ENCODE measurements at places on chromosomes 7 and 10.
A peak's percentile ranks its signal among the peaks of the same experiment; 100 is the strongest.

DNA sequence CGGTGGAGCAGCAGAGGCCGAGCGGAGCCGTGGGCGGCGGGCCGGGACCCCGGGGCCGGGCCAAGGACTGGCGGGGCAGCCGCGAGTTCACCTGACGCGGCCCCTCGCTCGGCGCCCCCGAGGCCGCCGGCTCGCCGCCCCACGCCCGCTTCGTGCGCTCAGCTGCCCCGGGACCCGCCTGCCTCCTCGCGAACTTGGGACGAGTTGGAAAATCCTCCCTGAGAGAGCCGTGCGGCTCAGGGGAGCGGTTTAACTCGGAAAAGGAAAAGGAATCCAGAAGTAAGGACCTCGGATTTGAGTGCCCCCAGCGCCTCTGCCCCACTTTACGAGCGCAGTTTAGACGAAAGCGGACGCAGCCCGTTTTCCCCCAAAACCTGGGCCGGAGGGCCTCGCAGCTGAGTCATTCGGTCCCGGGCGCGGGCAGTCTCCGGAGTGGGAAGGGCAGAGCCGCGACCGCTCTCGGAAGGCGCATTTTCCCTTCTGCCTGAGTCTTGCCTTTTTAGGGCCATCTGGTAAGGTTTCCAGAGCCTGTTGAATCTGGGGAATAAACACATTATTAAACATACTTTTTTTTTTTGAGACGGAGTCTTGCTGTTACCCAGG, 744 bp downstream of the CREM start:
- no peak for DNase-seq

- DNase-seq: no peak
Observed at GRCh38 chr10:84693006-84693405, 364.6 kb downstream of the CCSER2 start.

- peak; percentile 99 for DNase-seq
Observed at GRCh38 chr7:10939911-10940703, 33.6 kb upstream of the PHF14 start.

DNA sequence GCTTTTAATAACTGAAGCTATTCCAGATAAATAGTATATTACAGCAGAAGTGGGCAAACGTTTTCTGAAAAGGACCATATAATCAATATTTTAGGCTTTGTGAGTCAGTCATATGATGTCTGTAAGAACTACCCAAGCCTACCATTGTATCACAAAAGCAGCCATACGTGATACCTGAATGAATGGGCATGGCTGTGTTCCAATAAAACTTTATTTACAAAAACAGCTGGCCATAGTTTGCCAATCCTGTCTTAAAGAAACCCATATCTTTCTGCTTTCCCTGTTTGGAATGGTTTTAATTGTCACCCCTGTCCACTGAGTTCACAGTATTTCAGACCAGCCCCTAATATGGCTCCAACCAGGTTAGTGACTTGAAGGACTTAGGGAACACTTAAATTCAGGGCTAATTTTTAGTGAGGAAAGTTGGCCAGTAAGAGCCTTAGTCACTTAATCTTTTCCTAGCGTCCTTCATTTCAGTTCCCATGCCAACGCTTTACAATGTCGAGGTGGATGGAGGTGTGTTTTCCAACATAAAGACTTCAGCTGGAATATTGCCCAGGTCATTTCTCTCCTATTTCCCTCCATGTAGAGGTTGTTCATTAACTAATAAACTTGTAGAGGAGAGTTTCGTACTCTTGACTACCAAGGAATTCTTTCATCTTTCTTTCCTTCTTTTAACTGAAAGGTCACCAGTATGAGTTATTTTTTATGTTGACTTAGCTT, 184.5 kb downstream of the TRIL start:
- DNase-seq: no peak

- DNase-seq: no peak
Observed at GRCh38 chr10:6255548-6256061, 52.9 kb downstream of the PFKFB3 start.

DNA sequence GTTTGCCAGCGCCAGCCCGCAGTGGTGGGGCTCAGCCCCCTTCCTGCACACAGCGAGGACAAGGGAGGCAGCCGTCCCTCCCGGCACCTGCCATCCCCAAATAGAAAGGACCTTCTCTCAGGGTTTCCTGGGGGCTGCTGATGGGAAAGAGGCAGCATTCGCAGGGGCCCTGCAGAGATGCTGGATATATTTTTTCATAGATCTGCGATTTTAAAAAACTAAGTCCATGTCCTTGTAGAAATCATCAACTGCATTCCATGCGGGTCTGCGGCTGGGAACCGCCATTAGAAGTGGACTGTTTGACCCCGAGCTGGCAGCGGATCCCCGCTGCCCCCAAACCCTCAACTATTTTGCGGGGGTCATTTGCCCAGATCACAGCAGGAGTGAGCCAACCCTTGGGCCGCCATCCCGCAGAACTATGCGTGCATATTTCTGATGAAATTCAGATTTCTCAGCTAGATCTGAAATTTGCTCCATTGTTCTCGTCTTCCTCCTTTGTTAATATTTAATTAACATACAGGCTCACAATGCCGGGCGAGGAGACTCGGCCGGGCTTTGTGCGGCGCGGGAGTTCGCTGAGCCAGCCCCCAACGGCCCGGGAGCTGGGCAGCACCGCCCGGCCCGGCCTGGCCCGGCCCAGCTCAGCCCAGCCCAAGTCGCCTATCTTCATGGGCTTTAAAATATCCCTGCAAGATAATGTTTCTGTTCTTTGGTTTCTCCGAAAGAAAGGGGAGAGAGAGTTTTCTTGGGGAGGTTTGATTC, 2.0 kb downstream of the EN2 start:
- no peak for DNase-seq

GRCh38 chr7:66859794-66860645, 61.0 kb upstream of the TMEM248 start:
- DNase-seq: no peak

DNA sequence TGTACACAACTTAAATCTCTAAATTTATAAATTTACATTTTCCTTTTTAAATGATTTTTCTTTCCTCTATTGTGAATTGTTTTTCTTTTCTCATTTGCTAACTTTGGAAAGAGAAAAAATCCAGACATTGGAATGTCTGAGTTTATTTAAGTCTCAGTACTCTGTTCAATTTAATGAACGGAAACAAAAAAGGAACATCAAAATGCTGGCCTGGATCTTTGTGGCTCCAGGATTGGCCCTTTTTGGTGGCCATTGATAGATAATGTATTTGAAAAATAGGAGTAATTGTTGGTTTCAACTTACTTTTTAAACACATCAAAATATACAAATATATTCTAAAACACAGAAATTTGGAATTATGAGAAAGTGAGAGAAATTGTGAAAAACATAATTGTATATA, 336.0 kb downstream of the SUGCT start:
- DNase-seq: no peak

DNA sequence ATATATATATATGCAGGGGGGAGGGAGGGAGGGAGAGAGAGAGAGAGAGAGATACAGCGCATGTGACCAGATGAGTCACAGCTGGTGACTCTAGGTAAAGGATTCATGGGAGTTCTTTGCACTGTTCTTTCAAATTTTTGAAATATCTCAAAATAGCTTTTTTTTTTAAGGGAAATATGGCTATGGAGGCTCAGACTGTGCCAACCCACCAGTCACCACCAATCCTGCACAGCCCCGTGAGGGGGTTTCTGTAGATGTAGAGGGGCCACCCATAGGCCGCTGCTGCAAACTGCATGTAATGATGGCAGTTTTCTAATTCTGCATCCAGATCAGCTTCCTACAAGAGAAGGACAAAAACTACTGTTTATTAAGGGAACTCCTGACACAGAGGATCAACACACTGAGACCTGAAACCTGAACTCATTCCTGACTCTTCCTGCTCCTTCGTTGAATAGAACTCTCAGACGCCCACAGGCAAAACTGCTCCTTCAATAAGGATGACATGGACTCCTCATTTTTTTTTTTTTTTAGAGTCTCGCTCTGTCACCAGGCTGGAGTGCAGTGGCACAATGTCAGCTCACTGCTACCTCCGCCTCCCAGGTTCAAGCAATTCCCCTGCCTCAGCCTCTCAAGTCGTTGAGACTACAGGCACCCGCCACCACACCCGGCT, 17.3 kb downstream of the DAGLB start:
- no peak for DNase-seq

DNA sequence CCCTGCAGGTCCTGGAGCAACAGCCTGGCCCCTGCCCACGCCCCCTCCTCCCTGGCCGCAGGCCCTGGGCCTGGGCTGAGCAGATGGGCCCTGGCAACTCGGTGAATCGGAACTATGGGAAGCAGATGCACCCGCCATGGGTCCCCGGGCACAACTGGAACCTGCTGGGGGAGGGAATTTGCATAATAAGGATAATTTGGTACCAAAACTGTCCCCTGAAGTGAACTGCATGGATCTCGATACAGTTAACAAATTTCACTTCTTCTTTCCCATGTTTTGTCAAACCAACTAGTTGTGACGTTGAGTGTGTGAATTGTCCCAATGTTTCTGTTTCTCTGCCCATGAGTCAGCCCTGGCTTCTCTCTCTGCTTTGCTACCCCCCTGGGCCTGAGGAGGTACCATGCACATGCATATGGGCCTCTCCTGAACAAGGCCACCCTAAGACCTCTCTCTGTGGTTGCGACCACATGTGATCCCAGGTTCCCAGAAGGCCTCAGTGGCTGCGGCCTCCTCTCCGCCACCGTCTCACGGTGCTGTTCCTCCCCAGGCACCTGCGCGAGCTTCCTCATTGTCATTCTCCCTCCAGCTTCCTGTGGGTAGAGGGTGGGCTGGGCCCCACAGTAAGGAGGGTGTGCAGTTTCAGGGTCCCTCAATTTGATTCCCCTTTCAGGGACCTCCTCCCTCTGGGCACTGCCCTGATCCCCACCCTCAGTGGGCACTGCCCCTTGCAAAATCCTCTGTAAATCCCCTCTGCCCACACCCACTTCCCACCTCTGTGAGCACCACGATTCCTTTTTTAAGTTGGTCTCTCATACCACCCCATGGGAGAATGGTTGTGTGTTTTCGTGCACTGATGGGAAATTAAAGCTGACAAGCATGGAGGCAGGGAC, 40.0 kb downstream of the FIGNL1 start:
- no peak for DNase-seq

GRCh38 chr7:132966754-132967469, 115.0 kb downstream of the CHCHD3 start:
- DNase-seq: no peak

GRCh38 chr7:147547252-147547897, 1043.2 kb upstream of the C7orf33 start:
- DNase-seq: peak; percentile 57

DNA sequence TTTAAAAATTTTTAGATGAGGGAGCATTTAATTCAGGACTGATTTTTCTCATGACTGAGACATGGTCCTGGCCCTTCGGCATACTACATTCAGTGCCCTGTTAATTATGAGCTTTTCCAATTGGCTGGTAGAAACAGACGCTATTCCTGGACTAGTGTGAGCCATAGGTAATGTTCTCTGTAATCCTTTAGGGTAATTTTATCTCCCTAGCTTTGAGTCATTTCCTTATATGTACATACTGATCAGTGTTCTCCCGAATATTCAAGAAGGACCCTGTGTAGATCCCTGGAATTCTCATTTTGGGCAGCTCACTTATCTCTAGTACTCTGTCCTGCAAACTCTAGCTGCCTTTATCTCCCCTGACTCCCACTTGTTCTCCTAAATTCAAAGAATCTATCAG, 92.6 kb upstream of the NPY start:
- DNase-seq: no peak

- peak; percentile 60 for DNase-seq
Observed at GRCh38 chr7:94510582-94511496, 1.2 kb downstream of the CASD1 start.

DNA sequence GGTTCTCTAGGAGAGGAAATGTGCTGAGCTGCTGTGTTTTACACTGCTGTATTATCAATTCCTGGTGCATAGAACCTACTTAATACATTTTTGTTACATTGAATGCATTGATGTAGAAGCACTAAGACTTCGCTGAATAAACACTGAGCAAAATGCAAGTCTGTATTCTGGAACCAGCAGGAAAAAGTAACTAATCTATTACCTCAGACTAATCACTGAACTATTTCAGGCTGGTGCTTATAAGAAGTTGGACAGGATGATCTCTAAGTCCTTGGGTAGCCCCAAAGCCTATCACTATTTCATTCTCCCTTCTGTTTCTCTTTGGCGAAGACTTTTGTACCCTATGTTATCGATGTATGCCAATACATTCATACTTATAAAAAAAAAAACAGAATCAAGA, 87.2 kb upstream of the LRRTM3 start:
- no peak for DNase-seq

DNA sequence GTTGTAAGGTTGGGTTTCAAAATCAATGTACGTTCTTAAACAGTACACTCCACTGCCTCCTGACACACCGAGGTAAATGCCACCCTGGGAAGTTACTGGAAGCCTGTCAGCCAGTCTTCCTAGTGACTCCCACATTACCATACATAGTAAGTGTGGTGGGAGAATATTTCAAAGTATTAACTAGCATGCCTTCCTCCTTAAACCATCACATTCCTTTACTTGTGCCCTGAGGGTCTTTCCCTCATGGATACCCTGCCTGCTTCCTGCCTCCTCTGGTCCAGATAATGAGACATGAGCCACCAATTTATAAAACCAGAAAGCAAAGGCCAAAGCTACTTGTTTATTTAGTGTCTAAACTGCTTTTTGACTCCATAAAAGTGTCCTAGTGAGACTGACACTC, 23.3 kb upstream of the SORCS3 start:
- DNase-seq: no peak

DNA sequence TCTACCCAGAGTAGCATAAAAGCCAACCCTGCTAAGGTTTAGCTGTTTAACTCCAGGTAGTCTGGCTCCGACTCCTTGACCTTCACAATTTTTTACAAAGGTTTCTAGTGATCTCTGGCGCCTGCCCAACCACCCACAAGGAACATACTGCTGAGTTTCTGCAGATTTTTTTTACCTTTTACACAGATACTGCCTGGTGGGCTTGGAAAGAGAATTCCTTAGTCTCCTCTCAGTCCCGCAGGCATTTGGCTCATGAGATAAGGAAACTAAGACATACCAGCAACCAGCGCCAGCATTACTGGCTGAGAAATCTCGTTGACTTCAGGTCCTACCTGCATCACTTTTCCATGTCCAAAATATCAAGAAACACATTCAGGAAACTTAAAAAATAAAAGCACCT, 51.1 kb upstream of the LYZL1 start:
- DNase-seq: no peak

GRCh38 chr10:31723106-31723750, 205.4 kb downstream of the ARHGAP12 start:
- DNase-seq: no peak

DNA sequence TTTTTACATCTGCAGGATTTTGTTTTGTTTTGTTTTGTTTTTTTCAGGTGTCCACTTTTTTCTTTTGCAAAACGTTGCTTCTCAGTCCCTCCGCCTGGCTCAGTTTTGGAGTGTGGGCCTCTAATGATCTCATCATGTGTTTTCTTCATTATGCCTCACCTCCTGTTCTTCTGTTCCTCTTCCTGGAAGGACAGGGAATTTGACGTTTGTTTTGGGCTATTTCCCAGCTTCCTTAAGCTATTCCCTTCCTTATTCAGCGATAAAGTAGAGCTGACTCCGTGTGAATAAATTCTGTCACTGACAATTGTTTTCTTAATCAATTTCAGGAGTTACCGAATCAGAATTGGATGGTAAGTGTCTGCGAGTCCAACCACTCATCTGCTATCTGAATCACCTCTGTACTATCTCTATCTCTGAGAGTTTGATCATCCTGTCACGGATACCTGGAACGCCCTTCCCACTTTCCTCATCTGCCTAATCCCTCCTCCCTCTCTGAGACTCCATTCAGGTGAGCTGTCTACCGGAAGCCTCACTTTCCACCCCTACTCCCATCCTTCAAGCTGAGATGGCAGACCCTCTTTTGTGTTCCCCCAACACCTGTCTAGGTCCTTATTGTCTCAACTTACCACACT, 218.4 kb downstream of the GATA3 start:
- DNase-seq: no peak

Data from H4 (cell line).